ENCODE measurements at places on chromosomes 12 and 14.

DNA sequence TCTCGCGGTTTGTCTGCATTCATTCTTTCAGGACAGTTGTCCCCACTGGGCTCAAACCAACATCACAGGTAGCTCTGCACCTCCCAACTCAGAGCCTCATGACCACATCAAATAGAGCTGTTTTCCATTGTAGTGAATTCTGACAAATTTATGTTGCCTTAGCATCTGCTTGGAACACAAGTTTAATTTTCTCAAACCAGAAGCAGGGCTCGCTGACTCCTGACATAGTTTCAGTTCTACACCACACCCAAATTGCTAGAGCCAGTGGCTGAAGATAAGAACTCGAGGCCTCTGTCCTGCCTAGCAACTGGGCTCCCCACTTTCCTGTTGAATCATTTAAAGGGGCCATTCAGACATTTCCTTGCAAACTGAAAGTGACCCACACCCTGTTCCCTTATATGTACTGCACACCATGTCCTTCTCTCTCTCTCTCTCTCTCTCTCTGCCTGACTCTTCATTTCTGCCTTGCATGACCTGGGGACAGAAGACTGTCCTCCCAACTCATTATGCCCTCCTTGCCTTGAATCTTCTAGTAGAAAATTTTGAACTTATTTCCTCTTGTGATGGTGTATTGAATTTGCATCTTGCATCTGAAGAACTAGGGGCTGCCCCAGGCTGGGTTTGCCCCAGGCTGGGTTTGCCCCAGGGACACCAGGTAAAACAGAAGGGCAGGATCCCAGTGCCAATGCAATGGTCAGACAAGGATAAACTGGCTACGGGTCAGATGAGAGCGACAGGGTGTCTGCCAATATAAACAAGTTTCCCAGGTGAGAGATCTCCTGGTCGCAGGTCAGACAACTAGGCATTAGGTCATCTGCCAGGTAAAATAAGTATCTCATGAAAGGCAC is 9.7 kb upstream of the WSCD2 start:
- DNase-seq, result no peak

GRCh38 chr14:75340921-75341320 is 62.3 kb downstream of the FOS start:
- DNase-seq, result no peak

GRCh38 chr14:68262567-68262966 is 443.0 kb downstream of the RAD51B start:
- no peak for DNase-seq

DNA sequence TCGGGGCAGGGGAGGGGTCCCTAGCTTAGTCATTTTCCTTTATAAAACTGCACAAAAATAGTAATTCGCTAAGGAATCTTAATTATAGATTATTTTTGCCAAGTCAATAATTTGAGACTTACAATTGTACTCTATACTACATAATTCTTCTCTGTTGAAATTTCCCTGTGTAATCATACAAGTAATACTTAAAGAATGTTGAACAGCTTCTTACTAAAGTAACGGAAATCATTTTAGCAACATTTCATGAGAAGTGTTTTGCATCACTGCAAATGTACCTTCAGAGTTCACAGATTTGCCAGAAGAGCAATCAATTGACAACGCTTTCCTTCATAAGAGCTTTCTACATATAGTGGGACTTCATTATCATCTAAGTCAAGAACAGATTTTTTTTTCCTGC is 7.9 kb upstream of the GNG2 start:
- no peak for DNase-seq

DNA sequence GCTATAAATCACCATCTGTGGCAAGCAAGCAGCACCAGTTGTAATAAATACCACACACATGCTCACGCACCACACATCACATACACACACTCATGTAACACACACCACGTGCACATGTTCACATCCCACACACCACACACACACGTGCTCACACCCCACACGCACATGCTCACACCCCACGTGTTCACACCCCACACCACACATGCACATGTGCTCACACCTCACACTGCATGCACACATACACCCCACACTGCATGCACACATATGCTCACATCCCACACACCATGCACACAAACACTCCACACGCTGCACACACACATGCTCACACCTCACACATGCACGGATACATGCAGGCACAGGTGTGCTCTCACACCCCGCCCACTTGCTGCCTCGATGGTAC is 22.9 kb upstream of the ANKLE2 start:
- no peak for DNase-seq

DNA sequence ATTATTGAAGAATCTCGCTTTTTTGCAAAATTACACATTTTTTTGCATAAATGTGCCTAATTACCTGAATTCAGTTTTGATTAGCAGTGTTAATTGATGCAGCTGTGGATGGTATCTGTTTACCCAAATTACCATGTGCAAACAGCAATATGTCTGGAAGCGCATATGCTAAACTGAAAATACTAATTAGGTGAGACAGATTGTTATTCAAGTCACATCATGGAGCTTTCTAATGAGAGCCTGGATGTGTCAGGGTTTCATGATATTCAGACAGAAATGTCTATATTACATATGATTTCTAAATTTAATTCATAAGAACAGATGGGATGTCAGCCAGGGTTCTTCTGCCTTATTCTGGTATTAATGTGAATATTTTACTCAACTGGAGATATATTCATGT is 74.9 kb downstream of the RMST start:
- no peak for DNase-seq

DNA sequence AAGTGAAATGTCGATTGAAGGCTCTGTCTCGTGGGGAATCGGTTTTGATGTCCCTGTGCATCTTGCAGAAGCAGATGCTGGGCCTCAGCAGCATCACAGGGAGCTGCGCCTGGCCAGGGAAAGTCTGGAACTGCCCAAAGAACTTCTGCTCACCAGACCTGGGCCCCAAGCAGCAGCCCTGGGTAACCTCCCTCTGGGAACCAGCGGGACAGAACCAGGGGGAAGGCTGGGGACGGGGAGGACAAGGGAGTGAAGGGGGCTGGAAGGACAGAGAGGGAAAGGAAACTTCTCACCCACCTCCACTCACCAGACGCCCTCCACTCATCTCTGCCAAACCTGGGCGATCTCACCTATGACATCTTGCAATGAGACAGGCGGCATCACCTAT is 26.8 kb upstream of the C14orf180 start:
- DNase-seq, result no peak

DNA sequence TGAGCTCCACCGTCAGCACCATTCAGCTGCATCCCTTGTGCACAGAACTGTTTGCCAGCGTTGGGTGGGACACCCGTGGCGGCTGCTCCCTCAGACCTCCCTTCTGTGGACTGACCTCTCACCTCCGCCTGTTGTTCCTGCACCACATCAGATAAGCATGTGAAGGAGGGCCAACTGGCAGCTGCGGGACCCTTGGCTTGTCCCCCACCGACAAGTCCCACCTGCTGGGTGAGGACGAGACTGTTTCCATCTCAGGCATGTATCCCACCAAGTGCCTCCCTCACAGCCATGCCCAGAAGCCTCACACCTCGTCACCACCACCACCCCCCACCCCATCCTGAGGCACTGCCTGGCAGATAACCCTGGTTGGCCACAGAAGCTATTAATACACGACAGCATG is 18.6 kb upstream of the TEAD4 start:
- no peak for DNase-seq

DNA sequence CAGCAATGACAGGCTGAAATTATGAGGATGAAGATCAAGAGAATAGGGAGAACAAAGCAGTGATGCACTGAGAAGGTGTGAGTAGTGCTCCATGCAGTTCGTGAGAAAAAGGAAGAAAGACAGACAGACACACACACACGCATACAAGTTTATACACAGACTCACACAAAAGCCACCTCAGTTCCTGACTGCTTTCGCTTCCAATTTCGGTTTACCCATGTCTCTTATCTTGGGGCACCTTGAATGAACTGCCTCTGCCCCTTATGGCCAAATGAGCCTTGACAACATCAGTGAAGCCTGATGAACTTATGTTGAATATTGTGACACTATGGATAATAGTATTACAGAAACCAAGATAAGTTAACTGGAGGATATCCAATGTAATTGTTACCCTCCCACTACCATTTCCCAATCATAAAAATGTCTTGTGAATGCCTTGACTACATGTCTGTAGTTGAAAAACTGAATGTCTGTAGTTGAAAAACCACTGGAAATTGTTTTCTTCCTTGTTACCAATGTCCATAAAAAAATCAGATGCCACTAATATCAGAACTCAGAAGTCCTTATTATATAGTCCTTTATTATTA is 380.4 kb upstream of the DDHD1 start:
- DNase-seq, result no peak

GRCh38 chr12:85632390-85632789 is 203.8 kb downstream of the RASSF9 start:
- DNase-seq, result no peak

GRCh38 chr12:68975811-68976210 is 42.8 kb upstream of the CPM start:
- DNase-seq, result no peak

DNA sequence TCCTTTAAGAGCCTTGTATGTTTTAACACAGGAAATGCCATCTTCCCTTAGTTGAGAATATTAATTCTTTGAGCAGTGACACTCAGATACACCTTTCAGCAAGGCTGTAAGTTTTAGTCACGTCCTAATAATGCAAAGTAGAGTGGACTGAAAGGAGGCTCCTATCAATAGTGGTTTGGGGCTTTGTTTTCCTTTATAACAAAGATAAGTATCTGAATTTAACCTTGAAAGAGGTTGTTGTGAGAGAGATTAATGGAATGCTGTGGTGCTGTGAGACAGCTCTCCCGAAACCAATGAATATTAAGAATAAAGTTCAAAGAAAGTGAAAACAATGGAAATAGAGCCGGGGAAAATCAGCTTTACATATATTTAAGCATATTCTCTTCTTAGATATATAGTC is 259.6 kb downstream of the ERC1 start:
- DNase-seq, result no peak

- DNase-seq, result no peak
Measured at GRCh38 chr14:91019673-91020072, 40.8 kb downstream of the RPS6KA5 start.

Data from esophagus squamous epithelium (tissue), 5 donors.